ENCODE measurements at places on chromosomes 11 and 22. TPM values are rescaled to one million over a fixed set of nuclear protein-coding genes. Genes with fewer than 3 reads are reported as not detected.

The BEST1 gene
- polyA plus RNA-seq = 4.1 TPM

The RIMBP3C gene
- 0.20 TPM for polyA plus RNA-seq

The FAM180B gene
- 0.33 TPM for polyA plus RNA-seq

GRCh38 chr11:33718440-33718839 lies 17.8 kb downstream of the CD59 start:
- DNase-seq = no peak

DNA sequence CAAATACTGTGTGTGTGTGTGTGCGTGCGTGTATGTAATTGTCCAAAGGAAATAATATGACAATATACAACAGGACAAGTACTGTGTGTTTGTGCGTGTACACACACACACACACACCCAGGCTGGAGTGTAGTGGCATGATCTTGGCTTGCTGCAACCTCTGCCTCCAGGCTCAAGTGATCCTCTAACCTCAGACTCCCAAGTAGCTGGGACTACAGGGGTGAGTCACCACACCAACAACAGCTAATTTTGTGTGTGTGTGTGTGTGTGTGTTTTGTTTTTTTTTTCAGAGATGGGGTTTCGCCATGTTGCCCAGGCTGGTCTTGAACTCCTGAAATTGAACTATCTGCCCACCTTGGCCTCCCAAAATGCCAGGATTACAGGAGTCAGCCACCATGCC lies 61.5 kb downstream of the NUP98 start:
- DNase-seq = no peak

Measured in left kidney (tissue), 8 donors.